A549 treated with GW870086 at 1 μM for 4 hours (cell line): ENCODE measurements at places on chromosomes 2 and 18. TPM values are rescaled to one million over a fixed set of nuclear protein-coding genes. Genes with fewer than 3 reads are reported as not detected.

The NCKAP5 gene
- total RNA-seq: 0.67 to 1.2 TPM (median 0.81 TPM) in 5 replicates

The CD302 gene
- total RNA-seq: 1.7 to 2.4 TPM (median 2.1 TPM) in 5 replicates

The ANKRD23 gene
- 1.4 to 2.9 TPM (median 2.2 TPM) in 5 replicates for total RNA-seq

The TMEM37 gene
- 0.98 to 1.9 TPM (median 1.6 TPM) in 5 replicates for total RNA-seq

The ESPNL gene
- 0.10 to 0.17 TPM (median 0.15 TPM) in 5 replicates for total RNA-seq

The UCN gene
- total RNA-seq: 1.0 to 2.5 TPM (median 1.2 TPM) in 5 replicates

The ACOXL gene
- total RNA-seq: not detected in 5 replicates

The WNT6 gene
- total RNA-seq: 0.14 to 0.36 TPM (median 0.26 TPM) in 5 replicates

The FIGN gene
- total RNA-seq: 1.5 to 2.2 TPM (median 2.0 TPM) in 5 replicates

The SPRED2 gene
- 29.8 to 37.6 TPM (median 34.2 TPM) in 5 replicates for total RNA-seq

The EVX2 gene
- not detected in 5 replicates for total RNA-seq

The CRYGD gene
- not detected in 5 replicates for total RNA-seq
